ENCODE measurements at places on chromosomes 5 and 9.

- no peak for DNase-seq
These were observed 102.3 kb upstream of the LARP1 start for GRCh38 chr5:154652746-154653417.

- DNase-seq, result no peak
These were observed 218.1 kb upstream of the S1PR3 start for GRCh38 chr9:88773126-88773525.

DNA sequence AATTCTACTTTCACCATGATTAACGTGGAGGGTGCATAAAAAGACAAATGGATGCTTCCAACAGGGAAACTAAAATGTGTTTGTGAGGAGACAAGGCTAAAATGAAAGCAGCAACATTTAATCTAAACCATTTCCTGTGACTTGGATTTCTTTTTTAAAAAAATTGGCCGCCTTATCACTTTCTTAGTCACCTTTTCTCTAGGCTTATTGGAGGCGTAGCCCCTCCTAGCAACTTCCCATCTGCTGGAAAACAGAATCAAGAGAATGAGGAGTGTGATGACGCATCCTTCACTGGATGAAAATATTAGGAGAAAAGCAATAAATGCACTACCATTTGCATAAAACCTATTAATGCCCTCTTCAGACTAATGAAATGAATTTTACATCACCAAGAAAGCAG, 791 bp upstream of the GPR150 start:
- no peak for DNase-seq

- DNase-seq, result no peak
These were observed 198.1 kb downstream of the GADD45G start for GRCh38 chr9:89802781-89803355.

GRCh38 chr9:124000161-124000783, 11.3 kb upstream of the LHX2 start:
- DNase-seq, result no peak

- no peak for DNase-seq
These were observed 95.3 kb downstream of the FBXW11 start for GRCh38 chr5:171911152-171911551.

DNA sequence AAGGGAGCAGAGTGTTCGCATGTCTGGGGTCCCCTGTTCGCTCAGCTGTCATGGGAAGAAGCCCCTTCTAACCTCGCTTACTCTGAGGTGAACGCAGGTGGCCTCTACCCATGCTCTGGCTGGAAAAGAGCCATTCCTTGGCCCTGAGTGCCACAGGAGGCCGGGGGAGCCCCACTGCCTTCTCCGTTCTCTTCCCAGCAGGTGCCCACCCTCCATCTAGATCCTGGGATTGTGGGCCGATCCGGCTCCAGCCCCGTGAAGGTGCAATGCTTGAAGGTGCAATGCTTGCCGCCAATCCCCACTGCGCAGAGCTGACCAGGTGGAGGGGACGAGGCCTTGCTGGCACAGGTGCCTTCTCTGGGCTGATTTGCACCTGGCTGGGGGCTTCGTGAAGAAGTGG, 95.4 kb downstream of the MRPL36 start:
- no peak for DNase-seq

DNA sequence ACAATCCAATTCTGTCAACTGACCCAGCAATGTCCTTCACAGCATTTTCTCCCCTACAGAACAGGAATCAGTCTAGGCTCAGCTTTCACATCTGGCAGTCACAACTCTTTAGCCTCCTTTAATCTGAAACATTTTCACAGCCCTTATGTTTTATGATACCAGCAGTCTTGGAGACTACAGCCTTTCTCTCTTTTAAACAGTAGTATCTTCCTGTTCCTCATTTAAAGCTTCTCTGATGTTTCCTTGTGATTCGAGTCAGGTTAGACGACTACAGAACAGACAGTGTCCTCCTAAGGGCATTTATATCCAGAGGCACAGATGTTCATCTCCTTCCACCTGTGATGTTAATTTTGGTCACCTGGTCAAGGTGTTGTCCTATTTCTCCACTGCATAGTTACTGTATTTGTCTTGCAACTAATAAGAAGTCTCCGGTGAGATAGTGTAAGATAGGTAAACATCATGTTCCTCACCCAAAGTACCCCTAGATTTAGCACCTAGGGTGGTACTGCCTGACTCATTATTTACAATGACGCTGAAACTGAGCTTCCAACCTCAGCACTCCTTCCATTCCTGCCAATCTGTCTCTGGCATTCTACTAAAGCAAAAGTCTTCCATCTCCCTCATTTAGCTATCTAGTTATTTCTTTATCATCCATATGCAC, 20.7 kb downstream of the TTC39B start:
- DNase-seq, result no peak

- DNase-seq, result no peak
These were observed 379.1 kb downstream of the DMRT2 start for GRCh38 chr9:1429297-1429696.

- no peak for DNase-seq
These were observed 18.4 kb upstream of the SPINK4 start for GRCh38 chr9:33221568-33221884.

DNA sequence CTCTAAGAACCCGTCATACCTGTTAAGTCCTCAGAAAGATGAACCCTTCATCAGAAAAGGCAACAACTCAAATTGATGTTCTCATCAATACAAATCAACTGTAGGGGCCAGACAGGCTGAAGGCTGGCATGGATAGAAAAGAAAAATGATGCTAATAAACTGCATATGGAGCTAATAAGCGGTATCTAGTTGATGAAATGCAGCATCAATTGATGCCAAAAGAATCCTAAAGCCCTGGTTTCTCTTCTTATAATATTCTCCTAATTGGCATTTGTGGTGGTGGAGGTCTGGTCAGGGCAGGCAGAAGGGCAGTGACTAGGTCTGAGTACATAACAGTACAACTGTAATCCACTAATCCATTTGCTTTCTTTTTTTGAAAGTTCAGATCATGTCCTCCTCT, 322.5 kb downstream of the SPOCK1 start:
- no peak for DNase-seq

GRCh38 chr5:176995896-176996767, 10.4 kb downstream of the UIMC1 start:
- no peak for DNase-seq

- DNase-seq, result no peak
These were observed 156.1 kb upstream of the NTRK2 start for GRCh38 chr9:84513473-84513872.

- DNase-seq, result no peak
These were observed 9.8 kb downstream of the CKMT2 start for GRCh38 chr5:81242906-81243436.

DNA sequence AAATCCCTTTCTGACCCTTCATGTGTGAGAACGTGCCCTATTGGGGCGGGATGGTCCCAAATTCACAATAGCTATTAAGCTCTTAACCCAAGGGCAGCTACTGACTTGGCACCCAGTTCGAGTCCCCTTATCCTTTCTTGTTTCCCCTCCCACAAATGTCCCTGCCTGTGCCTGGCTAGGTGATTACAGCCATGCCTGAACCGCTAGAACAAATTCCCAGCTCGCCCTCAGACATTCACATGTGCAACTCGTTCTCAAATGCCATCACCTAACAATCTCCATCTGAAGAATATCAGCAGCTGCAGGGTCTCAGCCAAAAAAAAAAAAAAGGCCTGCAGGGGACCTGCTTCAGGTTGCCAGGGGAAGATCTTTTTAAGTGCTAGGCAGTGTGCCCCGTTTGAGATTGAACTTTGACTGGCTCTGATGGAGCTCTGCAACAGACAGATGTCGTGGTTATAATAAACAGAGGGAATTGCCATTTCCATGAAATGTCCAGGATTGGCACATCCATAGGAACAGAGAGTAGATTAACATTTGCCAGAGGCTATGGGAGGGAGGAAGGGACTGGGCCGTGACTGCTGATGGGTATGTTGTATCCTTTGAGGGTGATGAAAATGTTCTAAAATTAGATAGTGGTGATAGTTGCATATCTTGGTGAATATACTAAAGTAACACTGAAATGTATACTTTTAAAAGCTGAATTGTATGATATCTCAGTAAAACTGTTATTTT, 347.2 kb upstream of the WWC1 start:
- no peak for DNase-seq

DNA sequence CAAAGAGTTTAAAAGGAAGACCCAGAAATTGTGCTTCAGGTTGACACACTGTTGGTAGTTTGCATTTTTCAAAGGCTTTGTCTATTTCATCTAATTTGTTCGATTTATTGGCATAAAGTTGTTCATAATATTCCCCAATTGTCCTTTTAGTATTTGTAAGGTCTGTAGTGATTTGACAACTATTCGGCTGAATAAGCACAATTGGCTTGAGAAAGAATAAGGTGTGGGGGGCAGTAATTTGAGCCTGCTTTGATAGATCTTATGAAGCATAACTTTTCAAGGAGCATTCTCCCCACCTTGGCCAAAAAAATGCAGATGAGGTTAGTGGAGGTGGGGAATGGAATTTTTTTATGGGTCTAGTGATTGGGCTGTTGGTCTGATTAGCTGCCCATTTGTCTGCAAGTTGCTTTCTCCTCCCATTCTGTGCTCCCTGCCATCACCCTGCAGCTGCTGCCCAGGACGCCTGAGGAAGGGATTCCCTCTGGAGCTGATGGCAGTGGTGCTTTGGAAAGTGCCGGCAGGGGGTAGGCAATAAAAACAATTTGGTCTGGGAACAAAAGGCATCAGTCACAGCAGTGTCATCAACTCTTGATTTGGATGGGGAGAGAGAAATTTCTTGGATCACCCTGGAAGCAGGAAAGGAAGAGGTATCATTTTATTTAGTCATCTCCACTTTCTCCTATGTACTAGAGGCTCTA, 26.6 kb downstream of the WNT8A start:
- no peak for DNase-seq

DNA sequence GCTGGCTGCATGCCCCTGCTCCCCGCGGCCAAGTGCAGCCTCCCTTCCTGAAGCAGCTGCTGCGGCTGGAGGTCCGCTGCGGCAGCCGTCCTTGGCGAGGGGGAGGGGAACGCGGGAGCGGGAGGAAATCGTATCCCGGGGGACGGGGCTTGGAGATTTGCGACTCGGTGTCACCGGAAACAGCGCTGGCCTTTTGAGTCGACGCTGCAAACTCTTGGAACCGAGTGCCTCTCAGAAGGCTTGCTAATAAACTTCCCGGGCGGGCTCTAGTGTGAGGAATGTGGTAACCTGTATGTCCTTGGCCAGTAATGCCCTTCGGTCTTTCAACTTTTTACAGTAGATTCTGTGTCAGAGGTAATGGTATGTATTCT, 82.7 kb downstream of the PTPDC1 start:
- DNase-seq, result no peak

GRCh38 chr9:26261503-26262330, 583.5 kb upstream of the TUSC1 start:
- no peak for DNase-seq

- no peak for DNase-seq
These were observed 128.6 kb upstream of the GRHPR start for GRCh38 chr9:37293664-37294524.

DNA sequence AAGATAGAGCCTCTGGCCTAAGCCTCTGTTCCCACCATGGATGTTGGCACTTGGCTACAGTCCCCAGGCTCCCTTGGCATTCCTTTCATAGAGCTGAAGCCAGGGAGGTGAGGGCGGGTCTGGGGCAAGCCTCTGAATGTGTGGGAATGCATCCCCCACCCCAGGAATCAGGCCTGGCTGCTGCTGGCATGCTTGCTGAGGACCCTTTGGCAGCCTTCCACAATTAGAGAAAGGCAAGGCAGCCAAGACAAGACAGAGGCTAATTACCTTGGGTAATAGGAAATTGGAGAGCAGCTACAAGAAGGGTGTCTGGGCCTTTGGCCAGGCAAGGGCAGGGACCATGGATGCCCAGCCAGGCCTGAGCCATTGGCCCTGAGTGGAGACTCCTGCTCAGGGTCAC, 204.4 kb upstream of the TRIM32 start:
- DNase-seq, result no peak

Measured in CD8-positive, alpha-beta memory T cell (primary cell).